T-helper 9 cell (primary cell): ENCODE measurements at places on chromosomes 2 and 18.

DNA sequence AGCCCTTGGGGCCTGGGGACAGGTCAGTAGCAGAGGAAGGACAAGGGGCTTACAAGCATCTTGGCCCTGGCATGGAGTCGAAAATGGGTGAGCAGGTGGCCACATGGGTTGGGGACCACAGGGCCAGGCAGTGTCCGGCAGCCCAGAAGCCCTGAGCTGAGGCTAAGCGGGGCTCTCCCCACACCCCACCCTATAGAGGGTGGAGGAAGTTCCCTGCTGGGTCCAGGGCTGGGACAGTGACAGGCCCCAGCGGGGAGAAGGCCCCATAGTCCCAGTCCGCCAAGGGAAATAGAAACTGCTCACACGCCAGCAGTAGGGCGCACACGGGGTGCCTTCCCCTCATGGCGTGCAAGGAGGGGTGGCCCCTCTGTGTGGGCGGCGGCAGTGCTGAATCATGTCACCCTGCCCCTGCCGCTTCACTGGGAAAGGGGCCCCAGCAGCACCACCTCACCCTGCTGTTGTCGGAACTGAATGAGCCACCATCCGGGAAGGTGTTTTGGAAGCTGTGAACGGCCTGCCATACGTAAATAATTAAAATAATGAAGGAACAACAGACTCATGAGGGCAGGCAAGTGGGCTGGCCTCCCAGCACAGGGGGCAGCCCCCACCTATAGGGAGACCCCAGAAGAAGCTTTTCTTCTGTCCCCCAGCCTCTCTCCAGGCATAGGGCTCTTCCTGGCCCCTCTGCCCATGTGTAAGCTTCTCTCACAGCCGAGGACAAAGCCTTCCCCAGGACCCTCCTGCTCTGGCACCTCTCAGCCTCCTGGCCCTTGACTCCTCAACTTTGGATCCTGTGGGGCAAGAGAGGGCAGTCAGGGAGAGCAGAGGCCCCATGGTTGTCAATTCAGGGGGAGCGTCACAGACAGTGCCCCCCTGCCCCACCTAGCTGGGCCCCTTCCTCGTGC, 12.7 kb upstream of the DUSP2 start:
- peak; percentile 49 for DNase-seq

- DNase-seq = no peak
Measured at GRCh38 chr2:51553476-51553875, 521.5 kb upstream of the NRXN1 start.

DNA sequence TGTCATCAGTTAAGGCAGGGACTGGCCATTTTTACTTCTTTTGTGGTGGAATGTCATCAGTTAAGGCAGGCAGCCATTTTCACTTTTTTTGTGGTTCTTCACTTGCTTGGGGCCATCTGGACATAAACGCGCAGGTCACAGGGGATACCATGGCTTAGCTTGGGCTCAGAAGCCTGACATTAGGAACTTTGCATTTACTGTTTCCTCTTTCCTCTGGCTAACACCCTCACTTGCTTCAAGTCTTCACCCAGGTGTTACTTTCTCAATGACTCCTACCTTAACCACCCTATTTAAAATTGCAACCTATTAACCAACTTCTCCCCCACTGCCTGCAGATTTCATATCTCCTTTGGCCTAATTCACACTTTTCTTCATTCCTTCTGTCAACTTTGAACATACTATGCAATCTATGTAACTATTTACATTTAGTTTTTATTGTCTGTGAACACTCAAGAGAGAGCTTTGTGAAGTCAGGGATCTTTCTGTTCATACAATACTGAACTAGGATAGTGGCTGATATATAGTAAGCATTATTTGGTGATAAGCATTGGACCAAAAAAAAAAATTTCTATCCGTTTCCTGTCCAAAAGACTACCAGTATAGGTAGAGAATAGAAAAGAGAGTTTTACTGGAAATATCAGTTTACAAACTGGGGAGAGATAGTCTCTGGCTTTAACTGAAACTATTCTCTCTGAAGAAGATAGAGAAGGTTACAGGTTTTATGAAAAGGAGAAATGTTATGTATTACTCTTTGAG, 600.1 kb upstream of the ZNF804A start:
- no peak for DNase-seq

- DNase-seq = no peak
Measured at GRCh38 chr2:157523270-157524247, 79.7 kb upstream of the CYTIP start.

DNA sequence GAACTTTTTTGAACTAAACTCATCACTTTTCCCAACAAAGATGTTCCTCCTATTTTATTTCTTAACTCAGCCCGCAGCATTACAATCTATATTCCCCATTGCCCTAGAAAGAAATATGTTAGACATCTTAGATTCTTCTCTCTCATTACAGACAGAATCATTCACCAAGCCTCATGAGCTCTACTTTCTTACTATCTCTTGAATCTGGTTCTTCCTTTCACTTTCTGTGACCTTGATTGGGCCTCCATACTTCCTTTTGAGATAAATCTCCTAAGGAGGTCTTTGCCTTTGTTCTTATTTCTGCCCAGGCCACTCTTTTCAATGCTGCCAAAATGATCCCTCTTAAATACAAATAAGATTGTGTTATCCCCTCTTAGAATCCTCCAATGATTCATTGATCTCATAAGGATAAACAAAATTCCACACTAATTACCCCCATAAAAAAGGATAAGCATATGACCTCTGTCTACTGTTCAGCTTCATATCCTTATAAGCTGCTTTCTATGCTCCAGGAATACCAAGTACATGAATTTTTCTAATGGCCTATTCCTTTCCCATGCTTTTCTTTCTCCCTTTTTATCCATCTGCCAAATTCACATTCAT, 400.0 kb downstream of the ARHGAP15 start:
- DNase-seq = no peak

DNA sequence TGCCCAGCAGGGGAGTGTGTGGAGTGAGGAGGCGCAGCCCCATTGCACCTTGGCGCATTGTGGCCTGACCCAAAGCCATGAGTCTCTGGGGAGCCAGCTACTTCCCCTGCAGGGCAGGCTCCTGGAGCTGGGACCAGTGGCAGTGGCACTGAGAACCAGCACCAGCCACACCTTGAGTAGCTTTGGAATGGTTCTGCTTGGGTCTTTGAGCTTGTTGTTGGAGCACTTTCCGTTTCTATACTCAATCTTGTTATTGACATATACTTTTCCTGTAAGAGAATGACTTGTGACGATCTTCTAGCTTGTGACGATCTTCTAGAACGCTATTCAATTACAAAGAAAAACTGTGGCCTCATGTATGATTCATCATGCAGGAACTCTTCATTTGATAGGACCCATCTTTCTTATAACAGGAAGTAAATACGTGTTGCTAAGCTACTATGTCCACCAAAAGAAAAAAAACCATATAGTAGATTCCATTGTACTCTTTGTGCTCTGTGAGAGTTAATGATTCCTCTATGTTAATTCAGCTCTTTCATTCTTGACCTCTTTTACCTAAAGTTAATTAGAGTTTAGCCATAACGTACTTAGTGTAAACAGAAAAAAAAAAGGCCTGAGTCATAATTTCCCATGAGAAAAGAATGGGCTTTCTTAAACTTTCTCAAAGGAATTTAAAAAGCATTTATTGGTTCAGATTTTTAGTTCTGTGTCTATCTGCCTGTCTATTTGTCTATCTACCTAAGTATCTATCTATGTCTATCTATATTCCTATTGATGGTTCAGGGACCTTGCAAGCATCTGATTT, 113.1 kb downstream of the GATA6 start:
- no peak for DNase-seq

- no peak for DNase-seq
Measured at GRCh38 chr18:79503406-79503805, 107.7 kb downstream of the NFATC1 start.

DNA sequence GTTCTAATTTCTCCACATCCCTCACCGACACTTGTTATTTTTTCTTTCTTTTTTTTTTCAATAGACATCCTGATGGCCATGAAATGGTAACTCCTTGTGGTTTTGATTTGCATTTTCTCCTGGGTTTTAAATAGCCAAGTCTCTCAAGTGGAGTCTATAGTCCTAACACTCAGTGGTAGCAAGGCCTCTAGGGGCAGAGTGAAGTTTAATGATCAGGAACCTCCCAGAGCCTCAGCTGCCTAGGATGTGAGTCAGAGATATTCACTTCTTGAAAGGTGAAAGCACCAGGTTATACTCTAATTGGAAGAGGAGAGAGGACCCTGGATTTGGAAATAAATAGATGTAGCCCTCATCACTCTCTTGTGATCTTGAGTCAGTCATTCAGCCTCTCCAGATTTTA, 62.7 kb upstream of the CAPN13 start:
- DNase-seq = no peak

DNA sequence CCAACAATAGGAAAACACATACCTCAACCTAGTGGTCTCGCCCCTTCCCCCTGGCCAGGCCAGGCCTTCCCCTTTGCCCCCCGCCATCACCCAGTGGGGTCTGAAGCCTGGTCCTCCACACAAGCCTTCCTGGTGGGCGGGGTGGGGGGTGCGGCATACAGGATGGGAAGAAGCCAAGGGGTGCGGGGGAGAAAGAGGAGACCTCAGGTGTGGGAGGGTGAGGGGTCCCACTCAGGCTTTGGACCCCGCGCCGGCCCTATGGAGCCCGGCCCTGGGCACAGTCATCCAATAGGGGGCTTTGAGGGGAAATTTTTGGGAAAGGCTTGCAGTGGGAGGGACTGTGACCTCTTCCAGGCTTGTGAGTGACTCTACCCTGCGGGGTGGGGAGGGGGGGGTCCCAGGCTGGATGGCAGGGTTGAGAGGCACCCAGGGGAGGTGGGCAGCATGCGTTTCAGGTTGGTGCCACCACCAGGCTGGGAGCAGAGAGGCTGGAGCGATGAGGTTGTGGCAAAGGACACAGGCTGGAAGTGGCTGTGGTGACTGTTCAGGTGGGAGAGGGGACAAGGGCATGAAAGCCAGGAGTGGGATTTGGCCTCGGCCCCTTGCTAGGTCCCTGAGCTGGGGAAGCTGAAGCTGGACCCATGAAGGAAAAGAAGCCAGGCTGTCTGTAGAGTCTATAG, 1.3 kb downstream of the SLC66A3 start:
- DNase-seq = no peak

- no peak for DNase-seq
Measured at GRCh38 chr18:55248495-55248894, 289.2 kb upstream of the CCDC68 start.

GRCh38 chr2:241721852-241722251, 12.6 kb upstream of the D2HGDH start:
- no peak for DNase-seq

DNA sequence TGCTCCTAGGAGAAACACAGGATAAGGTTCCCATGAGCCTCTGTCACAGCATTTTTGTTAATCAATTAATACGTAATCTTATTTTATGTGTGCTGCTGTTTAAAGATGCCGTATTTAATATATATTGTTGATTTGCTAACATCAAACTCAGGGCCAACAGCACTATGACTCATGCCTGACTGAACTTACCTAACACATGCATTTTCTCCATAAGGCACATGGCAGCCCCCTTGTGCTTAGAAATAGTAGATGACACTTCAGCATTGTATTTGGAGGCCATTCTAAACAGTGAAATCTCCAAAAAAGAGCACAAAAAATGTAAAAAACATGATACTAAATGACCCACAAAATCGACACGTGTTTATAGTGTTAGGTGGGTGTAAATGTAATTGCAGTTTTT, 314.8 kb downstream of the MYCN start:
- no peak for DNase-seq
